ENCODE measurements at places on chromosomes 13 and 19.
A peak's percentile ranks its signal among the peaks of the same experiment; 100 is the strongest.

- no peak for DNase-seq
Observed at GRCh38 chr19:51242881-51243630, 7.8 kb upstream of the SIGLECL1 start.

DNA sequence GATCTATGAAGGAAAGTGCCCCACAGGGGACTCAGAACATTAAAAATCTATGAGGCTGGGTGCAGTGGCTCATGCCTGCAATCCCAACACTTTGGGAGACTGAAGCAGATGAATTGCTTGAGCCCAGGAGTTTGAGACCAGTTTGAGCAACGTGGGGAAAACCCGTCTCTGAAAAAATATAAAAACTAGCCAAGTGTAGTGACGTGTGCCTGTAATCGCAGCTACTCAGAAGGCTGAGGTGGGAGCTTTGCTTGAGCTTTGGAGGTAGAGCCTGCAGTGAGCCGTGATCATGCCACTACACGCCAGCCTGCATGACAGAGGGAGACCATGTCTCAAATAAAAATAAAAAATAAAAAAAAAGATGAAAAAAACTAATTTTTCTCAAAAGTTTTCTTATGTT is 1070.6 kb downstream of the PCDH9 start:
- no peak for DNase-seq

- DNase-seq, result no peak
Observed at GRCh38 chr13:77518266-77518665, 17.2 kb upstream of the SCEL start.

- peak; percentile 63 for DNase-seq
Observed at GRCh38 chr19:28737021-28737895, 475.7 kb downstream of the UQCRFS1 start.

DNA sequence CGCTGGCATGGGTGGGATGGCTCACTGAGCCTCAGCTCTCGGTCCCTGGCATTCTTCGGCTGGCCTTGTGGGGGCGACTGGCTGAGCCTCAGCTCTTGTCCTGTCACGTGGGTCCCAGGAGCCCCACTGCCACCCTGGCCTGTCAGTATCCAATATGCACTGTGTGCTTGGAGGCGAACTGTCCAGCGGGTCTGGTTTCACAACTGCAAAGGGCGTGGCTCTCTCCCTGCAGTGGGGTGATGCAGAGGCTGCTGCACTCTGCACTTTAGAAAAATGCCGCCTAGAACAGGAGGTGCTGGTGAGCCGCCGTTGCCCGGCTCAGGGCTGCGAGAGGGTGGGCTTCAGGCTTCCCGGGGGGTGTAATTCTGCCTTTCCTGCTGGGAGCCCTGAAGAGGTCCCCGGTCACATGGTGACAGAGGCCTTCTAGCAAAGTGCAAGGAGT is 17.0 kb upstream of the TMEM255B start:
- peak; percentile 67 for DNase-seq

DNA sequence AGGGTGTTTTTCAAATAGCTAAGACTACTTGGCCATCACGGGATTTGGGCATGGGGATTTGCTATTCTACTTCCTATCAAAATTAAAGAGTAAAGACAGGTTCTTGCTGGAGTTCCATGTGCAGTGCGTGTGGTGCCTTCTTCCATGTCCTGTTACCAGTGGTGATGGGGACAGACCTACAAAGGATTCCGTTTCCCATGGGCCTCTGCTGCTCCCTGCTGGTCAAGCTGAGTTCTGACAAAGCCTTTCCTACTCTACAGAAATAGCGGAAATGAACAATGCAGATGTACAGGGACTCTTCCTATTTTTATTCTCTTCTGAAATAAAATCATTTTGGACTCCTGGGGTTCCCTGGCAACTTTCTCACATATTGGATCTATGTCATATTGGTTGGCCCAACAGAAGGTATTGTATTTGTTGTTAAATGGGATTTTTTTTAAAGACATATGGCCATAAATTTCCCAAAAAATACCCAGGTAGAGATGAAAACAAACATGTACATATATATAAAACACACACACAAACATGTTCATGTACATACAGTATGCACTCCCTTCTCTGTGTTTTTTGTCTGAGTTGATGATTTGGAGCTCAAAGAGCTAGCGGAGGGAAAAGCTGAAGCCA is 90.5 kb upstream of the SLC15A1 start:
- DNase-seq, result peak; percentile 78

- DNase-seq, result peak; percentile 99
Observed at GRCh38 chr19:7293762-7294557, at the start of gene INSR. INSR (minus strand) TSS chr19:7294414; CDS start chr19:7293891, 523 bp downstream.

GRCh38 chr19:3250675-3251074 is 26.2 kb downstream of the CELF5 start:
- peak; percentile 43 for DNase-seq

DNA sequence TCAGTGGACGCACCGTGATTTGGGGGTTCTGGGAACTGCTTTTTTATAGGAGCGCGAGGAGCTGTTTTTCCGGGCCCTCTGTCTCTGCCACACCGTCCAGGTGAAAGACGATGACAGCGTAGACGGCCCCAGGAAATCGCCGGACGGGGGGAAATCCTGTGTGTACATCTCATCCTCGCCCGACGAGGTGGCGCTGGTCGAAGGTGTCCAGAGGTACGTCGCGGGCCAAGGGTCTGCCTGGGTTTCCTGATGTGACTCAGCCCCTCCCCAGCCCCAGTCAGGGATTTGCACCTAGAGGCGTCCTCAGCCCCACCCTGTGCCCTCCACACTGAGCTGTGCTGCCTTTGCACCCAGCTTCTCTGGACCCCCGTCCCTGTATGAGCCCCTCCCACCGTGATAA is 136.2 kb upstream of the MCF2L start:
- DNase-seq, result no peak

- no peak for DNase-seq
Observed at GRCh38 chr13:22825186-22825585, 355.6 kb upstream of the SGCG start.

- DNase-seq, result no peak
Observed at GRCh38 chr19:54708781-54709180, 15.5 kb upstream of the KIR3DL3 start.

- no peak for DNase-seq
Observed at GRCh38 chr13:102198418-102199311, 203.2 kb downstream of the FGF14 start.

GRCh38 chr13:99984461-99985240 is 3.1 kb downstream of the ZIC2 start:
- no peak for DNase-seq

DNA sequence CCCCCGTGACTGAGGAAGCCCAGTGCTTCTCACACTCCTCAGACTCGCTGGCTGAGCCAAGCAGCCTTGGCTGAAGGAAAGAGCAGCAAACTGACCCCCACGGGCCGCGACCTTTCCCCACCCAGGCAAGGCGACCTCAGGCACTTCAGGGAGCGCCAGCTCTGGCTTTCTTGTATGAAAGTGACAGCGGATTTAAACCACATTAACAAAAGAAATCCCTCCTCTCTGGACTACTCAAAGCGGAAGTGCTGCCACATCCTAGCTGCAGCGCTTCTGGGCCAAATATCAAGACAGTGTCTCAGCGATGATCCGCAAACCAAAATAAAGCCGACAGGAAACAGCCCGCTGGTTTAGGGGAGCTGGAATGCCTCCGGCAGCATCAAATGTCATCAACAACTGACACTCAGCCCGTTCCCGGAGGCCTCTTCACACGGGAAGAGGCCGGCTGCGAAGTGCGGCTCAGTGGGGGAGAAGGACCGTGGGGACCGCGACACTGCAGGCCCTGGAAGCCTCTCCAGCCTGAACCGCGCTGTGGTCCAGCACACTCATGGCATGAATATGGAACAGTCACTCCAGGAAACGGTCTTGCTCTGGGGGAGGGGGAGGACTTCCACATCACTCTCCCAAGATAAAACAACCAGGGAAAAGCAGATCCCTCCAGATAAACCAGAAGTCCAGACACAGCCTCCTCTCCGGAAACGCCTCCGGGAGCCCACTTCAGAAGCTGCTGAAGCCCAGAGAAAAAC is 1.4 kb downstream of the RASA3 start:
- peak; percentile 94 for DNase-seq

GRCh38 chr13:111142472-111142871 is 27.4 kb downstream of the ARHGEF7 start:
- no peak for DNase-seq

DNA sequence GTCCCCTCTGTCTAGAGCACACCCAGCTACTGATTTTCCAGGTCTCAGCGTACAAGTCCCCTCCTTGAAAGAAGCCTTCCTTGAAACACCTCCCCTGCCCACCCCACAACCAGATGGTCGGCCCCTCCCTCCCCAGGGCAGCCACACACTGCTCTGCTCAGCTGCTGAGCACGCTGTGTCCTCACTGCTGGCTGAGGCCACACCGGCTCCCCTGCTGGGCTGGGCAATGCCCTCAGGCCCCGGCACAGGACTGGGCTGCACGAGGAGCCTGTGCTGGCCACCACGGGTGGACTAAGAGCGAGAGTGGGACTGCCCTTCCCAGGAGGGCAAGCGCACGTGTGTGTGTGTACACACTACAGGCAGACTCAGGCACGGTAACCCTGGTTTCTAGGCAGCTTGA is 11.8 kb upstream of the RSPH6A start:
- no peak for DNase-seq

GRCh38 chr13:103557878-103558277 is 491.7 kb upstream of the SLC10A2 start:
- DNase-seq, result no peak

- DNase-seq, result no peak
Observed at GRCh38 chr13:114090476-114090875, 41.9 kb downstream of the RASA3 start.

- DNase-seq, result no peak
Observed at GRCh38 chr13:43315522-43315921, 292.1 kb downstream of the DNAJC15 start.

- no peak for DNase-seq
Observed at GRCh38 chr13:49395878-49396380, 47.9 kb downstream of the CAB39L start.
